CD4-positive, alpha-beta T cell treated with Interleukin-12 subunit alpha and Interleukin-12 subunit beta, for 1 hour (primary cell): ENCODE measurements at places on chromosomes 16 and 17.

- no peak for DNase-seq
Observed at GRCh38 chr16:54447576-54448440, 161.2 kb upstream of the IRX3 start.

DNA sequence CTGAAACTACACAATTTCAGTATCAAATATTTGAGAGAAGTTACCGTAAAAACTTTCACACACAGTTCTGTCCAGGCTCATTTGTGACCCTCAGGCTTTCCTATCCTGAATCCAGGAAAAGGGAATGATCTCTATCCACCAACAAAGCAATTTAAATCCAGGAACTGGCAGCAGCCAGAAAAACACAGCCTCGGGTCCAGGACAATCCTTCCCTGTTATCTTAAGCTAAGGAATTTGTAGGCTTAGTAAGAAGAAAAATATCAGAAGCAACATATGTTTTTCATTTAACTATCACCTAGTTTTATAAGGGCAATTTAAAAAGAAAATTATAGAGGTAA, 47.1 kb downstream of the TEX2 start:
- DNase-seq, result no peak

DNA sequence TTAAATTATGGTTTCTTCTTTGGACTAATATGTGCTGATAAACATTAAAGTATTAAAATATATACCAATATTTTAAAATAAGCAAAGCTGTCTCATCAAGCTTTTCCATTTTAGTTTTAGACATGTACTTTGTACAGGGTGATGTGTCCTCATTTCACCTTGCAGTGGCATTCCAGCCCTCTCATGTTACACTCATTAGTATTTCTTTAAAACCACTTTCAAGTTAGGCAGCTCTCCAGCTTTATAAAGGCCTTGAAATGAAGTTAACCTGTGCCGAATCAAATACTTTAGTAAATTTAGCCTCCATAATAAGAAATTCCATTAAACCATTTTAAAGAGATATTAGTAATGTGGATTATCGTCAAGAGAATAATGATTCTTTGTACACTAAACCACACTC, 107.6 kb upstream of the HLF start:
- DNase-seq, result no peak

DNA sequence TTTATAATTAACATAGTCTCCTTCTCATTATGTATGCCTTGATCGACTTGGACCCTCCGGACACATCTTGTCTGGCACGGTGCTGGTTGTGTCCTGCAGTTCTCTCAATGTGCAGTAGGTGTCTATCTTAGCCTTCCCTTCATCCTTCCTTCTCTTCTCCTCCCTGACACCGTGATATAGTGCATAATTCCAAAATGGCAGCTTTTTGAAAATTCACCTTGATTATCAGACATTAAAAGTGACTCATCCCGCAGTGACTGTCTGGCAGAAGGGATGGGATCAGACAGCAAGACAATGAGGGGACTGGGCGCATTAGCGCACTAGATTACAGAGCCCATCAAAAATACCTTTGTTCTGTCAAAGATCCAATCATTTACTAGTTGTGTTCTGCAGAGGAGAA, 70.0 kb upstream of the PMFBP1 start:
- DNase-seq, result no peak

DNA sequence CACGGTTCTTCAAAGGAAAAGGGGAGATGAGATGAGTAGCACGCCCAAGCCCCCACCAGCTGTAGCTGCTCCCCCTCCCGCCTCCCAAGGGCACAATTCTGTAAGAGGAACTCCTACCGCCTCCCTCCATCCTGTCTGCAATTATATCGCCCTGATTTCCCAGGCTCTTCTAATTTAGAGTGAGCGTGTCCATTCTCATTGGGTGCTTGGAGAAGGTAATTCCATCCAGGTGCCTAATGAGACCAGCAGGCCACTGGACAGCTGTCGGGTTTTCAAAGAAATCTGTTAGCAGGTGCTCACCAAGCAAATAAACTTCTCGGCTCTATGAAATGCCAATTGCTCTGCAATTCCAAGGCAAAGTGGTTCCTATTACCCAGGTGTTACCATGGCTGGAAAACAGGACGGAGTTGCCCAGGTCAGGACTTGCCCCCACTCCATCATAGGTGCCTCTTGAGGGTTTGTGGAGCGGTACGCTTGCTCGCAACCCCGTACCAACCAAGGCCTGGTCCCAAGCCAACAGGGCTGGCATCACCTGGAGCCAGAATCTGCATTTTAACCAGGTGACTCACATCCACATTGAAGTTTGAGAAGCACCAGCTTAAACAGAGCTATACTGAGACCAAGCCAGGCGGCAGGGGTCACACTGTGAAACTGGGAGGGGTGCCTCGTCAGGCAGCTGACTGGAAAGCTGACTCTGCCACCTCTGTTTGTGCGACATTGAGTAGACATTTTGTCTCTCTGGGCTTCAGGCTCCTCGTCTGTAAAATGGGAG, 16.5 kb upstream of the MEAK7 start:
- DNase-seq, result no peak

- DNase-seq, result no peak
Observed at GRCh38 chr17:16818340-16818739, 128.3 kb downstream of the CCDC144A start.

- no peak for DNase-seq
Observed at GRCh38 chr16:86199182-86199581, 300.2 kb downstream of the IRF8 start.

GRCh38 chr17:50922721-50923405, 56.7 kb upstream of the TOB1 start:
- no peak for DNase-seq

DNA sequence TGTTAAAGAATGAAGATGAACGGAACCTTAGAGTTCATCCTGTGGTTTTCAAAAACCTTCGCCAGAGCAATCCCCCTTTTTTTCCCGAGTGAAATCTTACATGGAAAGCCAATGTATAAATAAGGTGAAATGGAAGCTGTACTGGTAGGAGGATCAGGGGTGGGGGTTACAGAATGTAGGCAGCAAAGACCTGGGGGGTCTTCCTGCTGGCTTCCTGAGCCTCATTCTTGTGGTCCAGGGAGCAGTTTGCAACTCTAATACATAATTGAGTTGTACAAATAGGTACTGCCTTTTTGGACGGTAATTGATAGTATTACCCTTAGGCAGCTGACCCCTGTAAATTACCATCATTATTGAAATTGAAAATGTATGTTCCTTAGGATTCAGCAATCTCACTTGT, 34.1 kb downstream of the KSR1 start:
- no peak for DNase-seq

DNA sequence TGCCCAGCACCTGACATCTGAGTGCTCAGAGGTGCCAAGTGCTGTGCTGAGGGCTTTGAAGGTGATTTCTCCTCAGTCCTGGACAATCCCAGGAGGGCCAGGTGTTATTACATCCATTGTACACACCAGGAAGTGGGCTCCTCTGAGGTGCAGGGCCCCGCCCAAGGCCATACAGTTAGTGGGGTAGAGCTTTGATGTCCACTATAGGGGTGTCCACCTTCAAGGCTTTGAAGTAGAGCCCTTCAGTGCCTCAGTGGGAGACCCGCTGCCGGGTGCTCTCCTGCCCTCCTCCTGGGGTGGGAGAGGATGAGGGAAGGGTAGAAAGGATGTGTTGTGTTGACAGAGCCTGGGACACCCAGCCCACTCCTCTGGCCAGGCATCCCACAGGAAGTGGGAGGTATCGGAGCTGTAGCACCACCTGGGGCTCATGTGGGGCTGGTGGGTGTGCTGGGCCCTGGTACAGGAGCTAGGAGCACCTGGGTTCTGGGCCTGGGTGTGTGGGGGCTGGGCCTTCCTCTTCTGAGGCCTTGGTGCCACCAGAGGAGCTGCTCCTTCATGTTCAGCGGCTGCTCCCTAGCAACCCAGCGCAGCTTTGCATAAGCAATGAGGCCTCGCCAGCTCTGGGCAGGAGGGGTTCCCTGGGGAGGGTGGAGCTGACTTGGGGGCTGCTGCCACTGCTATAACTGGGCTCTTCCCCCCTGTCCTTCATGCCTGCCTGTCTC, 7.4 kb downstream of the LASP1 start:
- DNase-seq, result no peak

DNA sequence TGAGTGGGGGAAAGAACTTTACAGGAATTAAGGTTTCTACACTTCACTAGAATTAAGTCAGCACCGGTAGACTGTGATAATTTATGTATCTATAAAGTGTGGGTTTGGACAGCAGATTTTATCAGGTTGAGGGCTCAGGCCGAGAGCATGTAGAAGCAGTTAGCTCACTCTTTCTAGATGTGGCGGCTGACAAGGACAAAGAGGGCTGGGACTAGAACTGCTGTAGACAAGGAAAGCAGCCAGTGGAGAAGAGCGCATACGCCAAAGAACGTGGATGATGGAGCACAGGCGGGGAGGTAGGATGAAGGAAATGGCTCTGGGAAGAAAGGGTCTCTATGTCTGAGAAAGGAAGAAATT, 504 bp upstream of the GOSR1 start:
- DNase-seq, result peak; percentile 23

DNA sequence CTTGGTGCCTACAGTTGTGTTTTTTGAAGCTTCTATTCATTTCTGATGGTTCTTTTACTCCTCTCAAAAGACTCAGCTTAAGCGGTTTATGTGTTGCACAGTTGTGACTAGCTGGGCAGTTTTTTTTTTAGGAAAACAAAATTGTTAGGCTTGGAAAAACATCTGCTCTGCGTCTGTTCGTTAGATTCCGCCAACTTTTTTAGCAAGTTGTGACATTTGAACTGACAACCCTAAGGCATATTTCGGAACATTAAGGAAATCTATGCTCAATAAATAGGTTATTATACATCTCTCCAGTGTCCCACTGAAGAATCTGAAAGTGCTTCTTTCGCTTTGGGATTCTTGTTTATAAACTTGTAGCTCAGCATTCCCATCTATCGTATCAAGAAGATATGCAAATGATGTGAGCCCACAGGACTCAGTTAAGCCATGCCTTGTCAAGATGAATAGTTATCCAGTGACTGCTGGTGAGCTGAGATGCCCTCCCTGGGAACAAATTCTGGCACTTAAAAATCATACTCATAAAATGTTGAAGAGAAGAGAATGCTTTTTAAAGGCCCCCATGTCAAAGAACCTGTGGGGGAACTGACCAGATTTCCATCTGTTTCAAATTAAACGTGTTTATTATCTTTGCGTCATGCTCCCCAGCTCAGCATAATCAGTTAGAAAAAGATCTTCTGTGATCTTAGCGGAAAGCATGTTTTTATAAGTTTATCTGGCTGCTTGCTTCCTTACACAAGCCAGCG, 109.0 kb upstream of the FAM20A start:
- DNase-seq, result no peak

DNA sequence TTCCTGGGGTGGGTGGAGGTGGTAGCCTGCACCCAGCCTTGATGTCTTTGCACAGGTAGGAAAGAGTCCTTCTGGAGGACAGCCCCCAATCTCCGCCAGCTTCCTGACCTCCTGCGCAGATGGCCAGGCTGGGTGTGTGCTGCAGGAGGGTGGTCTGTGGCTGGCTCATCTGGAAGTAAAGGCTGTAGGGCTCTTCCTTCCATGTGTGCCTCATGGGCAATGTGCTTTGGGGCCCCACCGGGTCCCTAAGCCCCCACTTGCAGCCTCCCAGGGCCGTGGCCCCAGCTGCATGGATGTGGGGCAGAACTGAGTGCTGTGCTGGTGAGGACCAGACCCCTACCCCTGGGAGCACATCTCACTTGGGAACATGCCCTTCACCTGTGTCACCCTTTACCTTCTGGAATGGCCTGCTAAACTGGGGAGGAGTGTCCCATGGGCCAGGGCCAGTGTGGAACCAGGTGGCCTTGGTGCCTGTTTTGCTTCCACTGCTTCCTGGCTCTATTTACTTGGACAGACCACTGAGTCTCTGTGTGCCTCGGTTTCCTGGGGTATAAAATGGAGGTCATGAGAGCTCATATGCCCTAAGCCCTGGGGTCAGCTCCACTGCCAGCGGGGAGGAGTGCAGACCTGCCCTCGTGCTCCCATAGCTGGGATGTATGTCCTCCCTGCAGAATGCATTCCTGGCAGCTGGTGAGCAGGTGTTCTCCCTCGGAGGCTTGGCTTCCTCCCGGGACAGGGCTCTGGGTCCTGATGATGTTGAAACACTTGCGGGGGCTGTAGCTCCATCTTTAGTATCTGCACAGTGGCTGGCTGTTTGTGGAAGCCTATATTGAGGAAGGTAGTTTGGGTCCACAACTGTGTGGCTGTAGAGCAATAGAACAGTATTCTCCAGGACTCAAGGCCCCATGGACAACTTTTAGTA, 18.0 kb downstream of the MPRIP start:
- DNase-seq, result no peak

- DNase-seq, result no peak
Observed at GRCh38 chr16:4011940-4012629, 104.2 kb downstream of the ADCY9 start.

GRCh38 chr16:48536614-48537200, 73.3 kb downstream of the N4BP1 start:
- no peak for DNase-seq

DNA sequence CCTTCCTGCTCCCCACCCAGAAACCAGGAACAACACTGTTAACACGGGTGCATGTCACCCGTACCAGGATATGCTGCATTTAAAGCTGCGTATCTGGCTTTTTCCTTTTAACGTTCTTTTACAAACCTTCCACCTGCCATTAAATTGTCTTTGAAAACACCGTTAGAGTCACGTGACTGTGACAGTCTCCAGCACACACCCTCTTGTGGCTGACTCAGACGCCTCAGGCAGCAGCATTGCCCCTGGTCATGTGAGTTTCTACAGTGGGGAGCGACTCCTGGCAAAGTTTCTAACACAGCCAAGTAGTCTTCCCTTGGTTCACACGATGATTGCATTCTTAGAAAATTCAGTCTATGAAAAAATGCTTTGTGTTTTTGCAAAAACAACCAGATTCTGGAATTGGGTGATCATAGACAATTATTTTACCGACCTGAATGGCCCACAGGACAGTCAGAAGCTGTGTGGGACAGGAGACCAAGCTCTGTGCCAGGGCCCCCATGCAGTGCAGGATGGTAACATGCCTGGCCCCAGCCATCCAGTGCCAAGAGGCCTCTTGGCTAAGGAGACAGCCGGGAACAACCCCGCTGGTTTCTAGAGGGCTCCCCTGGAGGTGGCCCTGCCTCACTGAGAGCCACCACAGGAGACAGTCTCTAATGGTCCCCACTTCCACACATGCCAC, 199.1 kb downstream of the KATNIP start:
- peak; percentile 47 for DNase-seq

- DNase-seq, result no peak
Observed at GRCh38 chr16:77116856-77117255, 74.1 kb upstream of the MON1B start.

DNA sequence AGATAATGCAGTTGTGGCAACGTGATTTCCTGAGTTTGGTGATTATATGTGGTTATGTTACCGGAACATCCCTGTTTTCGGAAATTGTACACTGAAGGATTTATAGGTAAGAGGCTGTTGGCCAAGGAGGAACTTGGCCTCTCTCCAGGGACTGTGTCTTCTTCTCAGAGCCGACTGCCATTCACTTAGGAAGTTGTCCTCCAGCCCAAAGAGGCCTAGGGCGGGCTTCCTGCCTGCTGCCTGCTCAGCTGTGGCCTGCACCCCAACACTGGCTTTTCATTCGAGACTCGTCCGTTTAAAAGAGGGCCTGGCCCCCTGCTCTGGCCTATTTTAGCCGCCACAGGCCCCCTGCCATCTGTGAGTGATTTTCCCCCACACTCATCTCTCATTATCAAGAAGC, 64.3 kb downstream of the ZDHHC7 start:
- DNase-seq, result no peak

- DNase-seq, result no peak
Observed at GRCh38 chr17:63358111-63358839, 87.8 kb downstream of the CYB561 start.
